ENCODE measurements at places on chromosomes 3 and 15.
A peak's percentile ranks its signal among the peaks of the same experiment; 100 is the strongest.

- no peak for DNase-seq
Measured at GRCh38 chr3:158532099-158532734, 38.8 kb upstream of the MLF1 start.

DNA sequence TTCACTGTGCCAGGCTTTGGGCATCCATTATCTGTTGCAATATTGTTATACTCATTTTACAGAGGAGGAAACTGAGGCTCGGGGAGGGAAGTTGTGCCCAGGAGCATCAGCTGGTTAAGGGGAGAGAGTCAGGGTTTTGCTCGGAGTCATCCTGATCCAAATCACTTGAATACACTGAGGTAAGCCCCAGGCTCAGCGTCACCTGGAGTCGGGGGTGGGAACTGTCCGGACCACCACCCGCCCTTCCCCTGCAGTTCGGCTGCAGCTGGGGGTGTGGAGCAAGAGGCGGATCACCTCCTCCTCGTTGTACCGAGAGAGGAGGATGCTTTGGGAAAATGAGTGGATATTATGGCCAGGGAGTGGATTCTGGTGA, 646 bp downstream of the HRH1 start:
- no peak for DNase-seq

DNA sequence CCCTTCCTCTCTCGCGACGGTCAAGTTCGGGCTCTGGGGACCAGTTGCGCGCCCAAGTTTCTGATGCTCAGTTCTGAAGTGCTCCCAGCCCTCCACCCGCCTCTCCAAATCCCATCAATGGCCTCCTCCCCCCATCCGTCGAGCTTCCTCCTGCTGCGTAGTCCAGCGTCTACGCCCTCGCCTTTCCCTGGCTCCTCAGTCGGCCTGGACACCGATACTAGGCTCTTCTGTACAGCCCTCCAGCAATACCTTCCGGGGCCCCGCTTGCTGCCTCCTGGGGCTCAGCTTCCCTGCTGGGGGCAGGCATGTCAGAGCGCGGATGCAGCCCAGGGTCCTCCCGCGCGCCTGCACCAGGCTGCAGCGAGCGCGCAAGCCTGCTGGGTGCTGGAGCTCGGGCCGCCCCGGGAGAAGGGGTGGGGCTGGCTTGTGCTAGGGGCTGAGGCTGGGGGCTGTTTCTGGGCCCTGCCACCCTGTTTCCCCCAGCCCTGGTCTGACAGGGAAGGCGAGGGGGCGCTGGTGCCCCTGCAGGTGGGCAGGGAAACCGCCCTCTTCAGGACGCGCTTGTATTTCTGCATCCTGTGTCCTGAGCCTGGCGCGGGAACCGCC, 353.3 kb upstream of the SUCLG2 start:
- peak; percentile 10 for DNase-seq

DNA sequence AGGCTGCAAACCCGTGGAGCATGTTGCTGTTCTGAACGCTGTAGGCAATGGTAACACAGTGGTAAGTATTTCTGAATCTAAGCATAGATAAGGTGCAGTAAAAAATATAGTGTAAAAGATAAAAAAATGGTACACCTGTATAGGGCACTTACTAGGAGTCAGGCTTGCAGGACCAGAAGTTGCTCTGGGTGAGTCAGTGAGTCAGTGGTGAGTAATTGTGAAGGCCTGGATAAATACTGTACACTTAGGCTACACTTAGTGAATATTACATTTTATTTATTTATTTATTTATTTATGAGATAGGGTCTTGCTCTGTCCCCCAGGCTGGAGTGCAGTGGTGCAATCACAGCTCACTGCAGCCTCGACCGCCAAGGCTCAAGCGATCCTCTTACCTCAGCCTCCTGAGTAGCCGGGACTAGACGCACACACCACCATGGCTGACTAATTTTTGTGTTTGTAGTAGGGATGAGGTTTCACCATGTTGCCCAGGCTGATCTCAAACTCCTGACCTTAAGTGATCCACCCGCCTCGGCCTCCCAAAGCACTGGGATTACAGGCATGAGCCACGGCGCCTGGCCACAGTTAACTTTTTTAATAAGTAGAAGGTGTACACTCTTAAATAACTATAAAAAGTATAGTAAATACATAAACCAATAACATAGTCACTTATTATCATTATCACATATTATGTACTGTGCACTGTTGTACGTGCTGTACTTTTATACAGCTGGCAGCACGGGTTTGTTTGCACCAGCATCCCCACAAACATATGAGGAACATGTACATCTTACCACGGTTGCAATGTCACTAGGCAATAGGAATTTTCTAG, 155.1 kb downstream of the IGF1R start:
- no peak for DNase-seq

GRCh38 chr3:38119821-38120692, 16.9 kb downstream of the ACAA1 start:
- no peak for DNase-seq

Measured in stimulated activated naive CD4-positive, alpha-beta T cell treated with Interleukin-2 at 50 U/mL for 16 hours (primary cell).